ENCODE measurements at places on chromosomes 1 and 21.

DNA sequence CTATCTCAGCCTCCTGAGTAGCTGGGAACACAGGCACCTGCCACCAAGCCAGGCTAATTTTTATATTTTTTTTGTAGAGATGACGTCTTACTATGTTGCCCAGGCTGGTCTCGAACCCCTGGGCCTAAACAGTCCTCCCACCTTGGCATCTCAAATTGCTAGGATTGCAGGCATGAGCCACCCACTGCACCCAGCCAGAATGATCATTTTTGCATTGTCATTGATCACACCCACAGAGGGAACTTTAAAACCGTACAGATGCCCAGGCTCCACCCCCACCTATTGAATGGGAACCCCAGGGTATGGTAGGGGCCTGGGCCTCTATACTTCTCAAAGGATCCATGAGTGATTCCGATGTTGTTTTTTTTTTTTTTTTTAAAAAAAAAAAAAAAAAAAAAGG is 36.7 kb downstream of the ETNK2 start:
- no peak for DNase-seq

DNA sequence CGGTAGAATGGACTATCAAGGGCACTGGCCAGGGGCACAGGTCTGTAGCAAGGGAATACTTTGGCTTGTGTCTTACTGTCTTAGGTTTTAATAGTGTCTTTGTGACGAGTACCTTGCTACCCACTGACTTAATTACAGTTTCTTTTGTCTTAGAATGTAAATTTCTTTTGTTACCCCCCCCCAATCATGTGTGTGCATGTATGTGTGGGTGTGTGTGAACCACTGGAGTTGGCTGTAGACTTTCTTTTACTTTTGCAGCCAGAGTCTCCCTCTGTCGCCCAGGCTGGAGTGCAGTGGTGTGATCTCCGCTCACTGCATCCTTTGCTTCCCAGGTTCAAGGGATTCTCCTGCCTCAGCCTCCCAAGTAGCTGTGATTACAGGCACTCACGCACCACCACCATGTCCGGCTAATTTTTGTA is 61.8 kb upstream of the CLDN14 start:
- no peak for DNase-seq

- no peak for DNase-seq
Measured at GRCh38 chr21:26759731-26760130, 85.5 kb downstream of the ADAMTS1 start.

DNA sequence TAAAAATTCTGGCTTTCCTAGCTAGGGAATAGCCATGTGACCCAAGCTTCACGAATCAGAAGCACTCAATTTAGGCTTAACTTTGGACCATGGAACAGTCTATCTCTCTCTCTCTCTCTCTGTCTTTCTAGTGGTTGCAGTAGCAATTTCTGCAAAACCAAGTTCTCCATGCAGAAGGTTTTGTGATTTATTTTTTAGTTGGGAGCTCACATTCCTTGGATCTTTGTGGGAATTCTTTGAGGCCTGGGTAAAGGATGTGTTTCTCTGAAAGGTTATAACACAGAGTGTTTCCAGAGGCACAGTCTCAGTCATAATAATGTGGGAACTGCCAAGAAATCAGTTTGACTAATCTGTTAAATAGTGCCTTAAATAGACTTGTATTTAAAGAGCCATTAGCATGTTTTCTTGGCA is 112.3 kb upstream of the COL11A1 start:
- DNase-seq = no peak

DNA sequence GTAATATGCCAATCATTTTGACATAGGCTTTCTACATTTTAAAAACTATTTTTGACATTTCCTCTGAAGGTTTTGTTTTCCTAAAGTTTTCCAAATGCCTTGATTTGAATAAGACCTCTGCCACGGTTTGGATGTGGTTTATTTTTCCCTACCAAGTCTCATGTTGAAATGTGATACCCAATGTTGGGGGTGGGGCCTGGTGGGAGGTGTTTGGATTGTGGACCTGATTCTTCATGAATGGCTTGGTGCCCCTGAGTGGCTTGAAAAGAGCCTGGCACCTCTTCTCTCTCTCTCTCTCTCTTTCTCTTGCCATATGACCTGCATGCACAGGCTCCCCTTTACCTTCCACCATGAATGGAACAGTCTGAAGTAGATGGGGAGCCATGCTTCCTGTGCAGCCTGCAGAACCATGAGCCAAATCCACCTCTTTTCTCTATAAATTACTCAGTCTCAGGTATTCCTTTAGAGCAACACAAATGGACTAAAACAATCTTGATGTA is 14.8 kb downstream of the MMEL1 start:
- no peak for DNase-seq

GRCh38 chr1:212551929-212552328 is 56.6 kb upstream of the ATF3 start:
- no peak for DNase-seq

DNA sequence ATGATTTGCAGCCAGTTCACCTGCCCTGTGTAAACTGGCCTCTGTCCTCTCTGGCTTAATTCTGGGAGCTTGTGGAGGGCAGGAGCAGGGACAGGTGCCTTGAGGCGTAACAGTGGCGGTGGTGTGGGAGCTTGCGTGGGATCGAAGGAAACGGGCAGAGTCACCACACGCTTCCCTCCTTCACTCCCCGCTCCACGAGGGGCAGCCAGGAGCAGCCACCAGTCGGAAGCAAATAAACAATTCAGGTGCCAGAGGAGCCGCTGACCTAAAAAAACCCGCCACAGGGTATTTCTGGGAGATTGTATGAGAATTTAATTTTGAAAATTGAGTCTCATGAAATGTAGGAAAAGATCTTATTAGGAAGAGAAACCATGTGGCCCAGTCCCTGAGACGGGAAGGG is 26.0 kb downstream of the FAAP20 start:
- DNase-seq = no peak

DNA sequence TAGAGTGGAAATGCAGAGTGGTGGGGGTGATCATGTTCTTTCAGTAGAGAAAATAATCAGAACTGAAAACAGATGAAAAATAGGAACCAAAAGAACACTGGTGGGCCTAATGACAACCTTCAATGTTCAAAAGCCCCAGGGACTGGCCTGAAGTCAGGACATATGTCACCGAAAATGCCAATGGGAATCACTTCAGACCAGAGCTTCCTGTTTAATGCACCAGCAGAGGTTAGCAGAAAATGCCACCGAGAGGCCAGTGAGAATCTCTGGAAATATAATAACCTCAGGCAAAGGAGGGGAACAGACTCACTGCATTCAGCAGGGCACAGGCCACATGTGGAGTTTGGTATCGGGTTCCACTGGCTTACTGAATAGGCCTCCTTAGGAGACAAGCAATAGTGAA is 15.9 kb upstream of the CD58 start:
- no peak for DNase-seq

DNA sequence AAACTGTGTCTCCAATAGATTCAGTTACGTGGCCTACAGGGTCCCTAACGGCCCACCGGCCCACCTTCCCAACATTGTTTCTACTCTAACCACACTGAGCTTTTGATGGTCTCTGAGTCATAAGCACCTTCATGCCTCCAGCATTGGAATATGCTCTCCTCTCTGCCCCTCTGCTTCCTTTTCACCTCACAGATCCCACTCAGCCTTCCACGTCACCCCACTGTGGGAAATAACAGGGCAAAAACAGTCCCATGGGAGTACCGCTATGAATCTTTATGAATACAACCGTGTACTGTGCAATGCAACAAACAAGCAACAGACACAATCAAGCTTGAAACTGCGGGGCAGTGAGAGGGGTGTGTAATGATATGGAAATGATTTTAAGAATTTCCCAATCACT is 5.3 kb upstream of the SARS1 start:
- DNase-seq = no peak

GRCh38 chr1:54325284-54325683 is 80.9 kb downstream of the SSBP3 start:
- no peak for DNase-seq

DNA sequence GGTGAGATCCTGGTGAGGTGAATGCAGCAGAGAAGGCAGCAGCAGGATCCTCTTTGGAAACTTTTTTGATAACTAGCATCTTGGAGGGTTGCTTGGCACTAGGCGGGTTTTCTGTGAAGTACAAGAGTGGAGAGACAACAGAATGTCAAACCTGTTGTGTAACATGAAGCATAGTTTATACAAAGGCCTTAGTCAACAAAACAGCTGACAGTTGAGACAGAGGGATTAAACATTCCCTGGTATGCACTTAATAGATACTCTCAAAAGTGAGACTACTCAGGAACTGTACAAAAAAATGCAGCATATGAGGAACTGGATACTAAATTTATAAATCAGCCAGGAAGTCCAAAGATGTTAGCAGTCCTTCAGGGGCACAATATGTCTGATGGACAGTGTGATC is 16.4 kb upstream of the CCDC17 start:
- DNase-seq = no peak

DNA sequence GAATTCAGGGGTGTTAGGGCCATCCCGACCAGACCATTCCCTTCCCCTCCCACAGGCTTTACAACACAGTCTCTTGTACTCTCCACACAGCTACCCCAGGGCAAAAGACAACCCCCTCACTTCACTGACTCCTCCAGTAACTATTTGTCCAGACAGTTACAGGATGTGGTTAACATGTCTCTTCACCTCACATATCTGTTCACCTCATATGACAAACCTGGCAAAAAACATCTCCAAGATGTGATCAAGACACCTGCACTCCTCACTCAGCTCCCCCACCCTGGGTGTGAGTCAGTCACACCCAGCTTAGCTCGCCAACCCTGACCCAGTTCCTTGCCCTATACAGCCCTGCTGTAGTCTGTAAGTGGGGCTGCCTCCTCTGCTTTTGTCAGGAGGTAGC is 490.5 kb upstream of the CHRM3 start:
- DNase-seq = no peak

DNA sequence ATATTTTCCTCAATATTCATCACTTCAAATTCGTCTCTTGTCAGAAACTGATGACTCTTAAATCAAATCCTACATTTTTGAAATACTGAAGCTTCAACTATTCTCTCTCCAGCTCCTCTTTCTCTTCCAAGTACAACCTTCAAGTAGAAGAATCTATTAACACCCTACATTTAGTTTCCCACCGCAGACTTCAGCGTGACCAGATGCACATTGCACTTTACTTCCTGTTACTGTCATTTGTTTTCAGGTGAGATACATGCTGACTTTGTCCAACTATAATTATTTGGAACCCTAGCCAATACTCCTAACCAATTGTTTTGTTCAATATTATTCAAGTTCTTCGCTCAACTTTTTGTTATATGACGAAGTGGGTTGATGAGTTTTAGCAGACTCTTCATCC is 116.0 kb downstream of the MRPL39 start:
- no peak for DNase-seq

DNA sequence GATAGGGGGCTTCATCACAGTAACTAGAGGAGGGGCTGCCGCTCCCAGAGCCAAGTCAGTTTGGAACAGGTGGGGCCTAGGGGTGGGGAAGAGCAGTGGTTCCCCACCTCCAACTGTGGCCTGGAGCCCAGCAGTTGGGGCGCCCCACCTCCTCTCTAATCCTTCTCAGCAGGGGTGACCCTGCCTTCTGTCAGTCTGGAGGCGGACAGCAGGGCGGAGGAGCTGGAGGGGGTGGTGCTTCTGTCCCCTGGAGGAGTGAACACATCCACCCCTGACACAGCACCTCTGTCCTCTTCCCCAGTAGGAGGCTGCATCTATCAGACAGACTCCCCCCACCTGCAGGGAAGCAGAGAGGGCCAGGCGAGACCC is 73.8 kb downstream of the MRPL37 start:
- DNase-seq = no peak

GRCh38 chr1:219188331-219188803 is 14.7 kb downstream of the LYPLAL1 start:
- DNase-seq = no peak

DNA sequence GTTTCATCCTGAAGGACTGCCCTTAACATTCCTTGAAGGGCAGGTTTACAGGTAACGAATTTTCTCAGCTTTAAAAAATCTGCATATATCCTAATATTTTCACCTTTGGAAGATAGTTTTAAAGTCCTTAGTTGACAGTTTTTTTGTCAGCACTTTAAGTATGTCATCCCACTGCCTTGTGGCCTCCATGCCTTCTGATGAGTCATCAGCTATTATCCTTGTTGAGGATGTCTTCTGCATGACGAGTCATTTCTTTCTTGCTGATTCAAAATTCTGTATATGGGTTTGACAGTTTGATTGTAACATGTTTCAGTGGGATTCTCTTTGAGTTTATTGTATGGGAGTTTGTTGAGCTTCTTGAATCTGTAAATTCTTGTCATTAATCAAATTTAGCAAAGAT is 500.6 kb downstream of the DISC1 start:
- DNase-seq = peak; percentile 33

- DNase-seq = peak; percentile 84
Measured at GRCh38 chr1:6245086-6245868, 1.3 kb downstream of the HES3 start.

DNA sequence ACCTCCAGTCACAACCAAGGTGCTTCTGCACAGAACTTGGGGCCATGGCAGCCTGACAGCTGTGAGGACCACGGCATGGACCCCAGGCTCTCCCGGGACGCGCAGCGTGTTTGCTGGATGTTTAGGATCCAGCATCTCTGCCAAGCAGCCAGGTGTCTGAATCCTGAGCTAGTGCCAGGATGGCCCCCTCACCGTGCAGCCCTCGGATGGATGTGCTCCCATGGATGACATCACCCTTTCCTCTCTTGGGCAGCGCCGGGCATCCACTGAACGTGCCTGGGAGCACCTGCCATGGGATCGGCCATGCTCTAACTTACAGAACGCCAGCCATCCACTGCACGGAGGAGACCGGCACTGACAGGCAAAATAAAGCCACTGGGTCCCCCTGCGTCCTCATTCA is 53.9 kb downstream of the PRDM15 start:
- no peak for DNase-seq

GRCh38 chr21:46182548-46183336 is 1.5 kb downstream of the SPATC1L start:
- DNase-seq = no peak

- no peak for DNase-seq
Measured at GRCh38 chr21:42096566-42096965, 25.4 kb downstream of the UMODL1 start.

GRCh38 chr21:45926281-45926680 is 55.3 kb upstream of the COL6A1 start:
- no peak for DNase-seq

DNA sequence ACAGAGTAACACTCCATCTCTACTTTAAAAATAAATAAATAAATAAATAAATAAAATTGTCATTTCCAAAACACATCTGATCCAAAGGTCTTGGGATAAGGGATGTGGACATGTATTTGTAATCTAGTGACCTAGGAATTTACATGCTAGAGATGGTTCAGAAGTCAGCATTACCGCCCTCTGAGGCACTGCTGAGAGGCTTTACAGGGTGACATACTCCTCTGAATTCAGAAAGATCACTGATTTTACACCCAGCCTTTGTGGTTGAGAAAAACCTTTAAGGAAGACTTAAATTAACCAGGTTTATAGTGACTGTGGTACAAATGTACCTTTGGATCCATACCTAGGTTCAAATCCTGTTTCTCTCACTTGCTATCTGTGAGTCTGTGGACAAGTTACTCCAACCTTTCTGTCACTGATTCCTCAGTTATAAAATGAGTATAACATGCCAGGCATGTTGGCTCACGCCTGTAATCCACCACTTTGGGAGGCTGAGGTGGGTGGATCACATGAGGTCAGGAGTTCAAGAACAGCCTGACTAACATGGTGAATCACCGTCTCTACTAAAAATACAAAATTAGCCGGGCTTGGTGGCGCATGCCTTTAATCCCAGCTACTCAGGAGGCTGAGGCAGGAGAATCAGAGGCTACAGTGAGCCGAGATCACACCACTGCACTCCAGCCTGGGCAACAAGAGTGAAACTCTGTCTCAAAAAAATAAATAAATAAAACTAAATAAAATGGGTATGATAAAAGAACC is 20.1 kb downstream of the OSBPL9 start:
- DNase-seq = peak; percentile 69

Data from LoVo (cell line).